ENCODE measurements at places on chromosomes 7 and 10. TPM values are rescaled to one million over a fixed set of nuclear protein-coding genes. Genes with fewer than 3 reads are reported as not detected.

GRCh38 chr7:143503261-143503660 lies 25.6 kb downstream of the TAS2R41 start:
- DNase-seq: peak; percentile 50

DNA sequence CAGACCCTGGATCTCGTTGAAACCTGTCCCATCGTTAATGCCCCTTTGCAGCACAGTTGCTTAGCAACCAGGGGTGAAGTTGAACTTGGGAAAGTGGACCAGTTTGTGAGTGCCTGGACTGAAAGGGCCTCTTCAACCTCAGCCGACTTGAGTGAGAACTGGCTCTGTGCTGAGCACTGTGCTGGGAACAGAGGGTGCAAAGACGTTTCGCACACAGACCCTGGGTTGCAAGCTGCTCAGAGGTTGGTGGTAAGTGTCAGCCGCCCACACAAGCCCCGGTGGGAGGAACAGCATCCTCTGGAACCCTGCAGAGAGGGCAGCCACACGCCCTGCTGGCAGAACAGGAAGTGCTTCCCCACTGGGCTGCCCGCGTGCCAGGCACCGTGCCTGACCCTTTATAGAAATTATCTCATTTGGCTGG lies 89.2 kb downstream of the CARD11 start:
- DNase-seq: no peak

DNA sequence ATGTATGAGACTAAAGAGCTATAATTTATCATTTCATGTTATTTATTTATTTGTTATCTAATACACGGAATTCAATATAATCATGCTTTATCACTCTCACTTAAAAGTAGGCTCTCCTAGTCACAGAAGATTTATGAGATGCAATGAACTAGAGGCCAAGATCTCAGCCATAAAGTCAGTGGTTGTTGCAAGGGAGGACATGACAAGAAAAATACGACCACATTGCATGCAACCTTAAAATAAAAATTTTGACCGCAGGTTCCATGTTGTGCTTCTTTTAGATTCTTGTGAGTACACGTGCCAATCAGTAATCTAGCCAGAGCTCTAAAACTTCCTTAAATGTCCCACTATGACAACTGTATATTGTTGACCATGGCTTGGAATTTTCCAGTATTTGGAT lies 75.9 kb upstream of the SP8 start:
- peak; percentile 10 for DNase-seq

DNA sequence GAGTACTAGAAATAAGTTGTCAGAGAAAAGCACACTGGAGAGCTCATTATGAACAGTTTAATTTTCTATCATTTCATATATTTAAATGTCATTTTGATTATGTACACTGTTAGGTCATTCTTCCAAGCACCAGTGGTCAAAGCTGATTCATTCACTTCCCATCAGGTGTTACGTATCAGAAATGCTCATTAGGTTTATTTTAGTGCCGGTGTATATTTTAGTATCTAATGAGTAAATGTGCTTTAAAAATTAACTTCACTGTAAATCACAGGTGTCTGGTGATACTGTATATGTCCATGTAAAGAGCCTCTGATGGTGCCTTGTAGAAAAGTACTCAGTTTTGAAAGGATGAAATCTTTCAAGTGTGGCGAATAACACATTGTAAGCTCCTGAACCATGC lies 3.5 kb downstream of the DMTF1 start:
- DNase-seq: no peak

- DNase-seq: no peak
Observed at GRCh38 chr10:50607356-50607925, 16.3 kb downstream of the SGMS1 start.

GRCh38 chr10:114957122-114957521 lies 19.1 kb downstream of the TRUB1 start:
- DNase-seq: no peak

DNA sequence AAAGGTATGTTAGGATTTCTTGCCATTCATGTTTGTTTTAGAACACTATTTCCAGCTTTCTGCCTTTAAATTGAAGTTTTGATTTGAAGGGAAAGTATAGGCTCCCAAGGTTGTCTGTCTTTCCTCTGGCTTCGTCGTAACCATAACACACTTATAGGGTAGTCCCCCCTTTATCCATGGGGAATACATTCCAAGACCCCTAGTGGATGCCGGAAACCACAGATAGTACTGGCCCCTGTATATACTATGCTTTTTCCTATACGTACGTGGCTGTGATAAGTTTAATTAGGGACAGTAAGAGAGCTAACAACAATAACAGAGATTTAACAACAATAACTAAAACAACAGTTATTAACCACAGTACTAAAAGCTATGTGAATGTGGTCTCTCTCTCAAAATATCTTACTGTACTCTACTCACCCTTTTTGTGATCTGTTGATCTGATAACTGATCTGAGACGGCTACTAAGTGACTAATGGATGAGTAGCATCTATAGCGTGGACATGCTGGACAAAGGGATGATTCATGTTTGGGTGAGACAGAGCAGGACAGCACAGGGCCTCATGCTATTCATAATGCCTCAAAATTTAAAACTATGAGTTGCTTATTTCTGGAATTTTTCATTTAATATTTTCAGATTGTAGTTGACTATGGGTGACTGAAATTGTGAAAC lies 273.1 kb downstream of the AUTS2 start:
- no peak for DNase-seq

GRCh38 chr10:126373972-126374371 lies 14.3 kb downstream of the ADAM12 start:
- no peak for DNase-seq

DNA sequence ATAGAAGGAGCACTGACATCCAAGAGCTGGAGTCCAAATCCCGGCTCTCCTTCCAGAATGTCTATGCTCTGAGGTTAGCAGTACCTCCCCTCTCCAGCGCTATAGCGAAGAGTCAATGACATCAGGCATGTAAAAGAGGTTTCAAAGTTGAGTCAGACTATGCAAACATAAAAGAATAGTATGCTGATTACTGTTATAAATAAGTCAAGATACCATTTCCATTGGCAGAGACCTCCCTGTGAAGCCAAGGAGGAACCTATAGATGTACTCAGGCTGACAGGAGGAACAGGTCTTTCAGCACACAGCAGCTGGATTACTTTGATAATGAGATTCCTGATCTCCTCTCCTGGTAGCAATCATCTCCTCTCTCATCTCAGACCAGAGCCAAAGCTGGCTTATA lies 103.9 kb upstream of the EFCAB10 start:
- no peak for DNase-seq

DNA sequence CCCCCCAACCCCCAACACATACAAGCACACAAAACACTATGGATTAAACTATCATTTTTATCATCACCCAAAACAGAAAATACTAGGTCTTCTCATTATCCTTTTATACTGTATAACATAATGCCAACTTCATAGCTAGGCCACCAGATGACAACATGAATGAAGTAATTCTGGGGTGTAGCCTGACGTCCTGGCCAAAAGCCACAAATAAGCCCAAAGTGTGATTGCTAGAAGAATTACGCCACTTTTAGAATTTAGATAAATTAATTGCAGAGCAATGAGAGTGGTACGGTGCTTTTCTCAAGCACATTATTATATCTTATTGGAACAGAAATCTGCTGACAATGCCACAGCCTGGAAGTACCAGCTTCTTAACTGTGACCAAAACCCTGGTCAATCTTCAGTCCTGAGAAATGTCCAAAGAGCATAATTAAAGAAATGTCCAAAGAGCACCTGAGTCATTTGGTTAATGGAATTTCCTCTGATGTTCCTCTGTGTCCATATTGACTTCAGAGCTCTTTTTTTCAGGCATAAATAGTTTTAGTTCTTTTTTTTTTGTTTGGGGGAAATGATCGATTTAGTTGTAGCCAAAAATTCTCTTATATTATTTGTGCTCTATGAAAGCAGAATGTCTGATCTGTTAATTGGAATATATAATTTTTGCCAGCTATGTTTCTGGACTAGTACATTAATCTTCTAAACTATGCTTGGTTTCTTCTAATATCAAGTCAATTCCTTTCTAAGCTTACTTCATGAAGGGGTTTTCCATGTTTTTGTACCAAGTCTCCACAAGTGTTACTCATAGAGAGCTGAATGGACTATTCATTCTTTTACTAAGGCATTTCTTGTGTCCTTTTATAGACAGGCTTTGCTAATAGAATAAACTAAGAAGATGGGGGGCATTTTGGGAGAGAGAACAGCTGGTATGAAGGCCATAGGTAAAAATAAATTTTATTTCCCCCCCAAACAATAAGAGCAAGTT lies 233.4 kb upstream of the SLC26A5 start:
- no peak for DNase-seq

DNA sequence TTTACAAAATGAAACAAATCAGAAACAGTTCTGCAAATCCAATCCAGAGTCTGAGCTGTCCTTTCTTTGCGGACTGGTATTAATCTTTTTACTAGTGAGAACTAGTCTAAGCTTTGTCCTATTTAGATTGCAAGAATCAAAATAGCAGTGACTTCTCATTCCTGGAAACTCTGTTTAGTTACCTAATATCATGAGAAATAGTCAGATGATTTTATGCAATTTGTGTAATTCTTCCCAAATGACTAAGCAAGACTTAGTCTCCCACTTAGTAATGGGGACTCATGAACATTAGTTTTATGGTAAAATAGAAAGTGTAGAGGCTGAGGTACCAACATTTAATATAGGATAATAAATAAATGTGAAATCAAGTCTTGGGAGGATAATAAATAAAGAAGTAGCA lies 341.3 kb downstream of the DNAJB9 start:
- DNase-seq: no peak

- DNase-seq: no peak
Observed at GRCh38 chr7:88040694-88041093, 106.6 kb downstream of the ADAM22 start.

DNA sequence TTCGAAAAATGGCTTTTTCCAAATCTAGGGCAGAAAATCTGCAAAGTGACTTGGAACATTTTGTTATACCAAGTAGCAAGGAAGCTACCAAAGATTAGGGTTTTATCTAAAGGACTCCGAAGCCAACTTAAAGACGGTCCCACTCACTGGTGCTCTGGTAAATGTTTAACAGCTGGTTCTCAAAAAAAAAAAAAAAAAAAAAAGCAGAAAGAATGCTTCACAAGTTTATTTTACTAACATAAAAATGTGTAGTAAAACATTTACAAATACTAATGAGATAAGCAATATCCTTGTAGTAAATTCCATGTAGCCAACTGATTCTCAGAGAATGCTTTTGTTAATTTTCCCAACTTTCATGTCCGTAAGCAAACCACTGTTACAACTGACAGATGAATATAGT lies 38.4 kb downstream of the TAF3 start:
- no peak for DNase-seq

GRCh38 chr7:79504607-79505389 lies 51.3 kb upstream of the MAGI2 start:
- DNase-seq: no peak

DNA sequence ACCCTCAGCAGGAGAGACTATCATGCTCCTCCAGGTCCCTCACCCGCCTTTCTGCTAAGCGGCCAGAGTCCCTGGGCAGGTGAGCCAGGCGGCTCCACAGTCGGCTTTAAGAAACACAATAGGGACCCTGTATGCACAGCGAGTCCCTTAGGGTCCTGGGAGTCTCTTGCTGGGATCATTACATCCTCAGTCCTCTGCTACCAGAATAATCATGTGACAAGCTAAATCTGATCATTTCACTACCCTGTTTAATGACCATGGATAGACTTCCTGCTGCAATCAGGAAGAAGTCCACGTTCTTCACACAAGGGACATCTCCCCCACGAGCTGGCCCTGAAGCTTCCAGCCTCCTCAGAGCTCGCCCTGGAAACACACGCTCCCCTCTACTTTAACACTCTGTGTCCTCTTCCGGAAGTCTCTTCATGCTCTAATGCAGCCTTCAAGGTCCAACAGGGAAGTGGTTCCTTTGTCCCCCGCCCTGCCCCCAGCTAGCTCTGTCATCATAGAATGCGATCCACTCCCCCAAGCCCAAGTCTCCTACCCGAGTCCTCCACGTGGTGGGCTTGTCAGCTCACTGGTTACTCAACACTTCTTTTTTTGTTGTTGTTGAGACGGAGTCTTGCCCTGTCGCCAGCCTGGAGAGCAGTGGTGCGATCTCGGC lies 101.5 kb downstream of the RNF216 start:
- peak; percentile 70 for DNase-seq

GRCh38 chr10:62856021-62856420 lies 39.9 kb upstream of the EGR2 start:
- DNase-seq: no peak

DNA sequence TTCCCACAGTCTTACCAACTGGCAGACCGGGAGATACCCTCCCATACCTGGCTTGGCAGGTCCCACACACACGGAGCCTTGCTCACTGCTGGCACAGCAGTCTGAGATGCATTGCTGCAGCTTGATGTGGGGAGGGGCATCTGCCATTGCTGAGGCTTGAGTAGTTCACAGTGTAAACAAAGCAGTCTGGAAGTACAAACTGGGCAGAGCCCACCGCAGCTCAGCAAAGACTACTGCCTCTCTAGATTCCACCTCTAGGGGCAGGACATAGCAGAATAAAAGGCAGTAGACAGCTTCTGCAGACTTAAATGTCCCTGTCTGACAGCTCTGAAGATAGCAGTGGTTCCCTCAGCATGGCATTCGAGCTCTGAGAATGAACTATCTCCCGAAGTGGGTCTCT lies 69.6 kb upstream of the RELN start:
- no peak for DNase-seq

- DNase-seq: no peak
Observed at GRCh38 chr10:8962249-8962648, 907.8 kb downstream of the GATA3 start.

DNA sequence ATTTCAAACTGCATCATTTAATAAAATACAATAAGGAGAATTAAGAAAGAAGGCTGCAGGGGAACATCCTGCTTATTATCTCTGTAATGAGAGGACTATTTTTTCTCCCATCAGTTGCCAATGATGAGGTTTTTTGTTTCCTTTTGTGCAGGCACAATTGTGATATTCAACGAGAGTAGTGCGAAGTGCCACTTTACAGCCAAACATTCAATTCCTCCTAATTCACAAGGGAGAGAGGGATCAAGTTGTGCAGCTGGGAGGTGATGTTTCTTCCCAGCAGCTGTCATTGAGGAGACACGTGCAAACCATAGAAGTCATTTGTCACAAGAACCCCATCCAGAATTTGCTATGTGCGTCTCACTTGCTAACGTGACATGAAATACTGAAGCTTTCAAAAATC lies 81.6 kb upstream of the ICA1 start:
- no peak for DNase-seq

The SEPTIN7 gene
- 452 TPM for polyA plus RNA-seq

The ITGA8 gene
- polyA plus RNA-seq: 47.7 TPM

The EN2 gene
- polyA plus RNA-seq: 0.03 TPM

The SPDYE1 gene
- 2.1 TPM for polyA plus RNA-seq

The ZNF467 gene
- 27.8 TPM for polyA plus RNA-seq

The FAM53B gene
- polyA plus RNA-seq: 23.4 TPM

The CYP26C1 gene
- polyA plus RNA-seq: 0.05 TPM

The TFPI2 gene
- 10.3 TPM for polyA plus RNA-seq
